ENCODE measurements at places on chromosomes 12 and 14. TPM values are rescaled to one million over a fixed set of nuclear protein-coding genes. Genes with fewer than 3 reads are reported as not detected.

C12orf56 gene
- 0.03 TPM for total RNA-seq

SDR9C7 gene
- total RNA-seq, result not detected

B4GALNT1 gene
- total RNA-seq, result 53.0 TPM

DDX23 gene
- total RNA-seq, result 84.9 TPM

EIF2S3B gene
- total RNA-seq, result 0.88 TPM

ADCY4 gene
- total RNA-seq, result not detected

NUP107 gene
- total RNA-seq, result 66.8 TPM

APOF gene
- total RNA-seq, result not detected

PIWIL1 gene
- 0.03 TPM for total RNA-seq

ATF1 gene
- 45.0 TPM for total RNA-seq

PROX2 gene
- total RNA-seq, result not detected

SOAT2 gene
- total RNA-seq, result 0.18 TPM

RNU6-8 gene
- not detected for total RNA-seq

ITPR2 gene
- total RNA-seq, result 2.1 TPM

FGF6 gene
- not detected for total RNA-seq

ANO4 gene
- not detected for total RNA-seq

AGAP2 gene
- total RNA-seq, result 0.12 TPM

IL26 gene
- not detected for total RNA-seq

PLD4 gene
- total RNA-seq, result 0.06 TPM

SLC6A15 gene
- total RNA-seq, result 3.0 TPM

AKAP5 gene
- total RNA-seq, result 0.40 TPM

HOXC9 gene
- total RNA-seq, result 11.1 TPM

GPR68 gene
- 0.03 TPM for total RNA-seq

CCDC196 gene
- not detected for total RNA-seq

CIDEB gene
- 0.35 TPM for total RNA-seq

C12orf42 gene
- not detected for total RNA-seq

TMEM119 gene
- total RNA-seq, result 0.09 TPM

INSM2 gene
- not detected for total RNA-seq

TMEM132D gene
- total RNA-seq, result not detected

ANKLE2 gene
- total RNA-seq, result 80.7 TPM

RTL1 gene
- total RNA-seq, result 0.26 TPM

DTX1 gene
- 0.32 TPM for total RNA-seq

ABCD2 gene
- not detected for total RNA-seq

PTPRQ gene
- 0.03 TPM for total RNA-seq

KLRG1 gene
- total RNA-seq, result 1.7 TPM

Measured in A549 treated with CORT108297 at 1 μM for 4 hours (cell line).